ENCODE measurements at places on chromosomes 5 and 9.
A peak's percentile ranks its signal among the peaks of the same experiment; 100 is the strongest.

DNA sequence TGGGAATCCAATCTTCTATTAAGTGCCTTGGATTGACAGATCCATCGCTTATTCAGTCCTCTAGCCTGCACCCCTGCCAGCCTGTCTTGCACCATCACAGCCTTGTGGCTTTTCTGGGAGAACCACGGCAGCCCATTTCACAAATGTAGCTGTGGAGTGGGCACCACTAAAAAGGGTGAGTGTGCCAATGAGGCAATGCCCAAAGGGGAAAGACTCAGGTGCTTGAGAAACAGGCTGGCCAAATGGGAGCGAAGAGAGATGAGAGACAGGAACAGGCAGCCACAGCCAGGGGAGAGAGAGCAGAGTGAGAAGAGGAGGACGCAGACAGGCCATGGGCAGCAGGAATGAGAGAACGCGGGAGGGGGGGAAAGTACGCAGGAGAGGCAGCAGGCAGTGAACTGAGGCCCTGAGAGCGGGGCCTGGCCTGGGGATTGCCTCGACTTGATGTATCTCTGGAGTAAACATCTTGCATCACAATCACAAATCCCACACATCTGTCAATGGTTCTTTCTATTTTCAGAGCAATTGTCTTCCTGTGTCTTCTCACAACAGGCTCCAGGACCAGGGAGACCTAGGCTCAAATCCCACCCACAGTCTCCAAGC lies 173.1 kb downstream of the SYK start:
- DNase-seq = no peak

DNA sequence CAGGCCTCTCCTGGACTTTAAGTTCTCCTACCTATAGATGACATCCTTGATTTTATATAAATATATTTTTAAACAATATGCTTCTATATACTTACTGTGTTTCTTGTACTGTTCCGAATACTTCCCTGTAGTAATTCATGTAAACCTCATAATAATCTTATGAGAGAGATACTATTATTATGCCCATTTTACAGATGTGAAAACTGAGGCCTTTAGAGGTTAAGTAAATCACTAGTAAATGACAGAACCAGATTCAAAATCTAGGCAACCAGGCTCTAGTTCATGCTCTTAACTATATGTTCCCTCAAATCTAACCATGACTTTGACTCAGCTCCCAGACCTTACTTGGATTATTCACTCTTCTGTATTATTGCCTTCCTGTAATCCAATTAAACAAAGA lies 243.0 kb upstream of the NR4A3 start:
- DNase-seq = no peak

DNA sequence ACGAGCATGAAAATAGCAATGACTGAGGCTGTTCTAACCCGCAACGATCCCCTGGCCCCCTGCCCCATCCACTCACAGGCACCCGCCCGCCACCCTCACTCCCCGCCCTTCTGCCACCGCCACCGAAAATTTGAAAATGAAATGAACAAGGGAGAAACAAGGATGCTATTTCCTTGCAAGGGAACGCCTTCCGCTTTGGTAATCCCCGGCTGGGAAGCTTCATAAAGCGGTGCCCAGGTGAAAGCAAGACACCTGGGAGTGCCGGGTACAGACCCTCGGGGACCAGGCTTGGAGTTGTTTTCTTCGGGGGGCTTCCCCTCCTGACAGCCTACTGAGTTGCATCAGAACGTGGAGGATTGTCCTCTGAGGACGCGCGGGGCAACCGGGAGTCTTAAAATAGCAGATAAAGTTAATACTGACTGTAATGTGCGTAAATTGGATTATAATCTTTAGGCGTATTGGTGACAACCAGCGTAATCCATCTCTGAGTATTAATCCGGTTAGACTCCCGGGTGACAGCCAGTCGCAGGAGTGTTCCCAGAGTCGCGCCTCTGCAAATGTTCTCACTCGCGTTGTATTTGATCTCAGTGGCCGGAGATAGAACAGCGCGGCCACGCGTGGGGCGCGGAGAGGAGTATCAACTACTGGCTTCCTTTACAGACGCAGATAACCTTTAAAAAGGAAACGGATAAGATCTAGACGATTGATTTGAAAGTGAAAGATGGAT lies 885 bp upstream of the MLLT3 start:
- DNase-seq = peak; percentile 40

GRCh38 chr9:38133595-38133994 lies 64.6 kb upstream of the SHB start:
- DNase-seq = no peak

Measured in DMS79 treated with DMSO at 0.1 percent for 48 hours (cell line).